Bronchus fibroblast of lung (primary cell): ENCODE measurements at places on chromosomes 2 and 18. TPM values are rescaled to one million over a fixed set of nuclear protein-coding genes. Genes with fewer than 3 reads are reported as not detected.

The MC5R gene
- total RNA-seq = not detected in 2 replicates

The GPR39 gene
- 2.4 and 3.7 TPM in 2 replicates for total RNA-seq

The PFN4 gene
- total RNA-seq = 0.15 and 0.17 TPM in 2 replicates

The KYNU gene
- 1.0 and 1.3 TPM in 2 replicates for total RNA-seq
